Mucosa of gallbladder (tissue), 1 donor: ENCODE measurements at places on chromosomes 1 and 21.

- DNase-seq: no peak
These were observed 294.1 kb downstream of the SIPA1L2 start for GRCh38 chr1:232335741-232336293.

DNA sequence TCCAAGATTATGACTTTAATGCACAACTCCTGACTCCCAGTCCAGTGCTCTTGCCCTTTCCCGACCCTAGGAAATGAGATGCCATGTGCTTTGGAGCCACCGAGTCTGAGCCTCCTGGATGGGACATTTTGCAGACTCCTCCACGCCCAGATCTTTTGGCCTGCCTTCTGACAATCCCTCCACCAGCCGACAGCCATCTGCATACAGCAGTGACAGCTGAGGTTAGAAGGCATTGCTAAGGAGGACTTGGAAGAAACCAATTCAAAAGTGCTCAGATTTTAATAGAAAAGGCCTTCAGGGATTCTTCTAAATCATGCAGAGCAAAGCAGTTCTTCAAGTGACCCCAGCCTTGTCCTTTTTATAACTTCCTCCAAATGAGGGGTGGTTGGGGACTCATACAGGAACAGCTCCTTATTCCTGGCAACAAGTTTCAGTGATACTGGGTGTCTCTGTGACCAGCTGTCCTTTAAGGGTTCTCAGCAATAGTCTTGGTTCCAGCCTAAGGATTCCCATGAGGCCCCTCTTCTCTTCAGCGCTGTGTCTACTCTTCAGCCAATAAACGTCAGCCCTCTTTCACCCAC, 369.3 kb downstream of the PBX1 start:
- no peak for DNase-seq

- DNase-seq: peak; percentile 22
These were observed 1.4 kb downstream of the MAGI3 start for GRCh38 chr1:113391649-113392271.

GRCh38 chr1:159891275-159892157, 8.4 kb downstream of the CFAP45 start:
- peak; percentile 83 for DNase-seq

DNA sequence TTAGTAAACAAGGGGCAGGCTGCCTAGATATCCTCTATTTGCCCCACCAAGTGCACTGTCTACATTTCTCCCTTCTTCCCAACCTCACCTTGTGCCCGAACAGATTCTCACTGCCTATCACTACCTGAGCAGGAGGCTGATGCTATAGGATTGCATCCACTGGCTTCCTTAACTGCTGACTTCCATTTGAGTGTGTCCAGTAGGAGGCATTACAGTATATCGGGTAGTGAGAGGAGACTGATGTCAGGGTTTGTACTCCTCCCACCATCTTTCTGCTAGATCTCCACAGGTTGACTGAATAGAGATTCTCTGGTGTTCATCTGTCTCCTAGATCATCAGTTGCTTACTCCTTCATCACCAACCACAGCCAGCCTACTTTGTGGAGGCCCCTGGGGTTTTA, 796.3 kb downstream of the LRRIQ3 start:
- DNase-seq: no peak

DNA sequence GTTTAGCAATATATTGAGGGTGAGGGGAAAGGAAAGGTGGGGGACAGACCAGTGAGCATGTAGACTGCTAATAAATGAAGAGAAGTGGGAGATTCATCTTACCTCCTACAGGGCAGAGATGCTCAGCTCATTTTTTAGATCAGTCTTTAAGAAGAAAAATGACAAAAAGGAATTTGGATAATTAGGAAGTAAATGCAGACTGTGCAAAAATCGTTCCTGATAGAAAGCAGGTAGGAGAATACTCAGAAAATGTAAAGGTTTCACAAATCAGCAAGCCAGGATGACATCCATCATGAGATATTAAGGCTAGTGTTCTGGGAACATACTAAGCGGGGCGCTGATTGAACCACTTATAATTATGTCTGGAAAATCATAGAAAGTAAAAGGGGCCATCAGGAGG, 106.3 kb downstream of the RNF220 start:
- DNase-seq: no peak

DNA sequence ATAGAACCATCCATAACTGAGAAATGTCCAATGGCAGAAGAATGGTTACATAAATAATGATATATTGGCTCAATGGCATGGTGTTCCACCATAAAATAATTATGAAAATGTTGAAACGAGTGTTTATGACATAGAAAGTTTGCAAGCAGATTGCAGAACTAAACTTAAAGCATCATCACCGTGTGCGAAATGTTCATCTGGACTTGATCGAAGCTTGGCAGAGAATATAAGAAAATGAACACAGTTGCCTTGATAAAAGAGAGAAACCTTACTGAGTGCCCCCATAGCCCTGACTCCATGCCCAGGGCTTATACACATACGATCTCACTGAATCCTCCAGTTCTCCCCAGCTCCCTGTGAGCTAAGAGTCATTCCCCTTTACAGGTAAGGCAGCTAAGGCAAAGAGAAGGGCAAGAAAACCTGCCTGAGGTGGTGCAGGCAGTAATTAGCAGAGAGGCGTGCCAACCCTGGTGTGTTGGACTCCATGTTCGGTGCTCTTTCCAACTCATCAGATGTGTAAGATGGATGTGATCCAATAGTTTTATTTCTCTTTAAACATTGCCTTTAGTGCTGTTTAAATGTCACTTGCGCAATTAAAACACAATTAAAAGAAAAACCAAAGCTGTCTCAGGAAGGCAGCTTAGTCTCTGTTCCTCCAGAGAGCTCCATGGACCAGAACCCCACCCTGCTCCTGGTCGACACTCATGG, 21.8 kb upstream of the SPOCD1 start:
- DNase-seq: no peak

DNA sequence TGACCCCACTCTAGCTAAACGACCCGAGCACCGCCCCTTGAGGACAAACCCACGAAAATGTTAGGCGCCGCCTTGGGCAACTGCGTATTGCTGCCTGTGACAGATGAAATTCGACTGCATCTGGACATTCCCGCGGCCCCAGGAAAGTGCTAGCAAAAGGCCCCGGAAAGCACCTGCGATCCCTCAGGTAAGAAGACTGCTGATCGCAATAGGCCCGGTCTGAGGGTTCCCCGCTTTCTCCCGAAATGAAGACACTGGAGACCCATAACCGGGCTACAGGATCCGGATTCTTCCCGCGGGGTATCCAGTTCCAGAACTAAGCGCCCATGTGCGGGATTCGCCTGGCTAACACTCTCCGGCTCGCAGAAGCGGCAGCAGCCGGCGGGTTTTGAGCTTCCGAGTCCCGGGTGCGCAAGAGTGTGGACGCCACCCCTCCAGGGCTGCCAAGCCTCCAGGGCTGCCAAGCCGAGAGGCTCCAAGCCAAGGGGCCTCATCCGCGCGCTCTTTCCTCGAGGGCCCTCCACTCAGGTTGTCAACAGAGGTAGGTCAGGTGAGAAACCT, 157.9 kb upstream of the NBPF11 start:
- no peak for DNase-seq

- DNase-seq: no peak
These were observed 3.2 kb downstream of the TBX15 start for GRCh38 chr1:118984722-118985639.

GRCh38 chr1:53154859-53155438, 12.5 kb upstream of the SLC1A7 start:
- DNase-seq: no peak

GRCh38 chr1:227945891-227946623, 1.7 kb downstream of the WNT9A start:
- peak; percentile 63 for DNase-seq

- DNase-seq: no peak
These were observed 372.8 kb upstream of the DAB1 start for GRCh38 chr1:57796616-57797015.

DNA sequence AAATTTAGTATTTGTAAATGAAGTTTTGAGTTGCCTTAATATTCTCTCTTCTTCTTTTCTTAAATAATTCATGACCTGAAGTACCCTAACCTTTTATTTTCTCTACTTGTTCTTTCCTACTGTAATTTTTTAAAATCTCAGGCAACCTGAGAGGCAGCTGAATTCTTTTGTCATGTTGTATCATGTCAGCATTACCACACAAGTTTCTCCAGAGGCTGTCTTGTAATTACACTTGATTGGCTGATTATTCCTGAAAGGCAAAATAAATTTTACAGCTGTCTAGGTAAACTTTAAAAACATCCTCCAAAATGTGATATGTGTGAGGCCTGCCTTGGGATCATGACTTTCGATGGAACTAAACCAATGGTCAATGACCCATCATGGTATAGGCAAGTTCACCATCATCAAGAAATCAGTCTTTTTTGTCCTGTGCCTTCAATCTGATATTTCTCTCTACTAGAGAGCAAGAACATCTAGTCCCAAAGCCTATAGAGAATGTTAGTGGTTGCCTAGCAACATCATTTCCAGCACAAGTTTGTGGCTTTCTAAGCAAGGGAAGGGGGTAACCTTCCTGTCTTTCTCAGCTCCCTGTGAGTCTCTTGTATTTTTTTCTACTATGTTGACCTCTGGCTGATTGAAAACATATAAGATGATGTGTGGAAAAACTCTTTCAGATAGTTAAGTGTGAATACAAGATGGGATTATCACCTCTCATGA, 115.5 kb downstream of the GABPA start:
- no peak for DNase-seq

- DNase-seq: peak; percentile 76
These were observed 3.5 kb downstream of the EPHX1 start for GRCh38 chr1:225813214-225813964.

GRCh38 chr21:38475519-38475918, 22.8 kb downstream of the ERG start:
- no peak for DNase-seq
